HFFc6 (cell line): ENCODE measurements at places on chromosomes 2 and 18. TPM values are rescaled to one million over a fixed set of nuclear protein-coding genes. Genes with fewer than 3 reads are reported as not detected.

- H3K27ac ChIP-seq = no peak overlapping the region; the same call in 1 of the 2 replicates
- no peaks in the 10 kb centered on the region; the same call in 1 of the 2 replicates for H3K27me3 ChIP-seq
- DNase-seq = no peak
- H3K4me1 ChIP-seq = peaks cover 31% of the 10 kb centered on the region
- H3K4me3 ChIP-seq = no peak overlapping the region
Observed at GRCh38 chr2:174444761-174445160, 42.1 kb downstream of the GPR155 start.

DNA sequence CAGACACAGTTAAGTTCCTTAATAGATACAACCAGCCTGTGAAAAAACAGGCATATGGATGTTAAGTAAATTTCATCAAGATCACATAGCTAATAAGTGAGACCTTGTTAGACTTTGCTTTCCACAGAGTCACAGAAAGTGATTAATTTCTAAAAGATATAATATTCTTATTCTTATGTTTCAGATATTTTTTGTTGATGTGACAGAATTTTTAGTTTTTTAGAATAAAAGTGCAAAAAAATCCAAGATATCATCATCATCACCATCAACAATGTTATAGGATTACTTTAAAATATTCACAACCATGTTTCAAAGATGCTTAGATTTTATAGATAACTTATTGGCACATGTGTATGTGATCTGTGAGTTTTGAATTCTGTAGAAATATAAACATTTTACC is 132.3 kb upstream of the ITGA4 start:
- no peaks in the 10 kb centered on the region for H3K27me3 ChIP-seq
- H3K27ac ChIP-seq = no peak overlapping the region
- no peak for DNase-seq

- H3K27me3 ChIP-seq = no peaks in the 10 kb centered on the region
- no peak overlapping the region for H3K27ac ChIP-seq
- H3K36me3 ChIP-seq = no peaks in the 10 kb centered on the region
- DNase-seq = no peak
- H3K4me3 ChIP-seq = no peak overlapping the region
Observed at GRCh38 chr2:139925903-139926302, 1145.7 kb upstream of the NXPH2 start.

GRCh38 chr2:1140389-1141003 is 189.8 kb downstream of the SNTG2 start:
- no peak overlapping the region for H3K27ac ChIP-seq
- H3K4me1 ChIP-seq = peaks cover 6% of the 10 kb centered on the region; the same call in 1 of the 2 replicates
- H3K36me3 ChIP-seq = no peaks in the 10 kb centered on the region

The ELAC1 gene
- total RNA-seq = 5.5 to 8.7 TPM (median 6.7 TPM) in 3 replicates

DNA sequence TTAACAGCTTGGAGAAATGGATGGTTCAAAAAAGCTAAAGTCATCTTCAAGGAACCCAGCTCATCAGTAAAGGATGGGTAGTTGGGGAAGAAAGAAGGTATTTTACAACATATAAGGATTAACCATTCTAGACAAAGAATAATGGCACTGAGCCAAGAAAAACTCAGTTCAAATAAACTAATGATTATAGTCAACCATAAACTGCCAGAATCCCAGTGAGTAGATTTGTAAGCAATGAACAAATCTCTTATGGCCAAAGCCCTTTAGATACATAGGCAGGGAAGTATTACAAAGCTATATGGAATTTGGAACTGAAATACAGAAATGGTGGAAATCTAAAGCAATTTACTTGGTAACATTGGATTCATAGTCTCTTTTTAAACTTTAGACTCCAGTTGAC is 92.4 kb upstream of the ZFP36L2 start:
- H3K4me3 ChIP-seq = peak overlapping the region; percentile 33; the same call in 1 of the 2 replicates
- no peak overlapping the region for H3K27ac ChIP-seq
- peak; percentile 62 for DNase-seq
- peaks cover 27% of the 10 kb centered on the region for H3K36me3 ChIP-seq
- peaks cover 10% of the 10 kb centered on the region for H3K27me3 ChIP-seq
- H3K4me1 ChIP-seq = peaks cover 33% of the 10 kb centered on the region

DNA sequence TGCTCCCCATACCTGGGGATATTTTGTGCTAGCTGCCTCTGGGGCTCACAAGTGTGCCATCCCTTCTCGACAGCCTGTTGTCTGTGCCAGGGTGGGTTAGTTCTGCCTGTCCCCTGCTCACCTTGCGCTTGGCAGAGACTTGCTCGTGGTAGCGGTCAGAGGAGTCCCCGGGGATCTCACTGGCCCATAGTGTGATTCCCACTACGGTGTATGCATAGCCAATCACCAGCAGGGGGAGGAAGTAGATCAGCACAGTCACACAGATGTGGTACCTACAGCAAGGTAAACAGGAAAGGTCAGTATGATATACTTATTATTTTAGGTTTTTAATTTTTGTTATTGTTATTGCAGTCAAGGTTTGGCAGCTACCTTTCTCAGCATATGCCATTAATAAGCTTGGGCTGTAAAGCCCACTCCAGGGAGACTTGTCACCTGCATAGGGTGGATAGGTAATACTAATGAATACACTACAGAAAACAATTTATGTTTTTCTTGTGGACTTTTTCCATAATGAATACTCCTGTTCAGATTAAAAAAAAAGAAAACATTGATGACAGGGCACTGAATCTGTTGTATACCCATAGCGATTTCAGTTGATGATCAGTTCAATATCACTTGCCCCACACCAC is 95.2 kb downstream of the POLE4 start:
- no peaks in the 10 kb centered on the region for H3K36me3 ChIP-seq
- no peak overlapping the region for H3K27ac ChIP-seq
- H3K4me1 ChIP-seq = peaks cover 44% of the 10 kb centered on the region

DNA sequence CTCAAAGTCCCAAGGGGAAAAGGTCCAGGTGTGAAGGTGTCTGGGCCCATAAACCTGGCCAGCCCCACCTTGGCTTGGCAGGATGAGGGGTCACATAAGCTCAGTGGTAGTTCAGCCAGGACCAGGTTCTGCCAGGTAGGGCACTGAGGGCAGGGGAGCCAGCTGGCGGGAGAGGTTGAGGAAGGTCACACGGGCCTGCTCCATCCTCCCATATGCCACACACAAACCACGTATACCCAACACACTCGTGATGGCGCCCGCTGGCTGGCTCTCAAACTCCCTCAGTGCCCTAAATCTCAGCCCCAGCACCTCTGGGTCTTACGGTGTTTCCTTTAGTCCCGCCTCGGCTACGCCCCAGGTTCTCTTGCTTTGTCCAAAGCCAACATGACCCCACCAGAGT is 160.5 kb downstream of the ZFP36L2 start:
- DNase-seq = no peak
- H3K4me3 ChIP-seq = no peak overlapping the region
- H3K27me3 ChIP-seq = peaks cover 1% of the 10 kb centered on the region; the same call in 1 of the 2 replicates
- H3K36me3 ChIP-seq = peaks cover 11% of the 10 kb centered on the region
- H3K4me1 ChIP-seq = peaks cover 17% of the 10 kb centered on the region
- no peak overlapping the region for H3K27ac ChIP-seq

The C1QL2 gene
- total RNA-seq = not detected in 3 replicates

GRCh38 chr2:224584111-224584784 is 915 bp downstream of the CUL3 start:
- H3K4me3 ChIP-seq = peak overlapping the region; percentile 99
- peaks cover 41% of the 10 kb centered on the region for H3K4me1 ChIP-seq
- peaks cover 3% of the 10 kb centered on the region; the same call in 1 of the 2 replicates for H3K27me3 ChIP-seq

- peaks cover 17% of the 10 kb centered on the region for H3K27me3 ChIP-seq
- no peak for DNase-seq
- no peaks in the 10 kb centered on the region for H3K4me1 ChIP-seq
- H3K27ac ChIP-seq = no peak overlapping the region
- H3K4me3 ChIP-seq = no peak overlapping the region
Observed at GRCh38 chr2:95004711-95005110, 20.8 kb upstream of the MAL start.

The CRYGC gene
- total RNA-seq = not detected in 2 replicates

GRCh38 chr2:39411181-39411944 is 25.7 kb downstream of the MAP4K3 start:
- peak overlapping the region; percentile 86 for H3K4me3 ChIP-seq
- peak overlapping the region; percentile 96 for H3K27ac ChIP-seq
- H3K36me3 ChIP-seq = no peaks in the 10 kb centered on the region
- H3K4me1 ChIP-seq = peaks cover 91% of the 10 kb centered on the region
- no peaks in the 10 kb centered on the region for H3K27me3 ChIP-seq
